Dorsolateral prefrontal cortex (tissue), 122 donors: ENCODE measurements at places on chromosomes 5 and 9.

DNA sequence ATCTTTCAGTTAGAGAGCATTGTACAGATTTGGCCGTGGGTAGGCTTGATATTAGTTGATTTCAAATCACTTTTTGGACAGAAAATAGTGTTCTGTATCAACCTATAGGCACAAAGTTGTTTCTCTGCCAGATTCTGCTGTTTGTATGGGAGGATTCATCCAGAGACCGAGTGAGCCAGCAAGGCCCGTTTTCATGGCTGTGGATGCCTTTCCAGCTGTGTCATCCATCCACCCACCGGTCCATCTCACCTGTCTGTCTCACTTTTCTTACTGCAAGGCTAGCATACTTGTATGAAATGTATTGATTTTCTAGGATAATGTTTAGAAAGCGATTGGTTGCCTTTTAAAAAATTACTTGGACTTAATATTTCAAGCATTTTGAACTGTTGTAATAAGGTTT is 34.4 kb downstream of the ICE1 start:
- DNase-seq: no peak

DNA sequence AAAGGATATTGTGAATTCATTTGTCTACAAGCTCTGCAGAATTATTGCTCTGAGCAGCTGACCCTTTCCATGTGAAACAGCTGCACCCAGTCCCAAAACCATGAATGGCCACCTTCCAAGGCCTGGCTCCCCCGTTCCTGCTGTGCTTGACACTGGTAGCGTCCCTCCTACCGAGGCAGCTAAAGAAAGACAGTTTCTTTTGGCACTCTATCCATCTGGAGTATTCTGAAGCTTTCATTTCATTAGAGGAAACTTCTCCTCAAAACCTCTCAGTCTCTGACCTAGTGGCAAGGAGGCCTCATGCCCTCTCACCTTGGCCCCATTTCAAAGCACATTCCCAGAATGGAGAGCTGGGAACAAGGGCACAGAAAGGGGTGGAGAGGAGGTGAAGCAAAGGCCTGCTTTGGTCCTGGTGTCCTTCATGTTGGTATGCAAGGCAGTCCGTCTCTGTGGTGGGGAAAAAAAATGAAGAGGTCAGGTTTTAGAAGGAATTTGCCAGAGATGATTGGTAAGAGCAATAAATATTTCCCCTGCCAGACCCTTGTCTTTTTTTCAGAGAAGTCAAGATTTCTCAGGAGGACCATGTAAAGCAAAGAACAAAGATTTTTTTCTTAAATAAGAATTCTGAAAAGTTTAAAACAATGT is 232.0 kb downstream of the RFK start:
- no peak for DNase-seq

GRCh38 chr5:164497311-164498064 is 992.1 kb downstream of the MAT2B start:
- no peak for DNase-seq

- DNase-seq: no peak
Observed at GRCh38 chr9:4844056-4844838, 51.5 kb downstream of the RCL1 start.

DNA sequence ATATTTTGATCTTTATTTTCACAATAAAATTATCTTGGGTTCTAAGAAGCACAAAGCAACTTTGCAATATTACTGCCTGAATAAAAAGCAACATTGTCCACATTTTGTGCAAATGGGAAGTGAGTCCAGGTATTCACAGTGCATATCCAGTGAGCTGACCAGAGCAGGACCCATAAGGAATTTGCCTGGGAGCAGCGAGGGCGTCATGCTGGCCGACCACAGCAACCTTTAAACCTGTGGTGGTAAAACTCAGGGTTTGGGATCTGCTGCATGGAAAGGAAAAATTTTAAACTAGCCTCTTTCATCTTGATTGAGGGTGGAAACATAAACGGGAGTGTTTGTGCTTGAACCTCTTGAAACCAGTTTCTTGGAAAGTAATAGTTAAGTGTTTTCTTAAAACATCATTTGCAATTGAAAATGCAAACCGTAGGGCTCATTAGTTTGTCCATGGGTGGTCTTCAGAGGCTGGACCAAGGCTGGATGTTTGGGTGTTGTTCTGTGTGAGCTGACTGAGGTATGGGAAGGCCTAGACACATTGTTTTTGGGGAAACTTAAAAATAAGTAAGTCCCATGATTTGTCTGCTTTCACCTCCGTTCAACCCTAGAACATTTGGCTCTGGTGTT is 85.0 kb upstream of the ANKH start:
- no peak for DNase-seq

DNA sequence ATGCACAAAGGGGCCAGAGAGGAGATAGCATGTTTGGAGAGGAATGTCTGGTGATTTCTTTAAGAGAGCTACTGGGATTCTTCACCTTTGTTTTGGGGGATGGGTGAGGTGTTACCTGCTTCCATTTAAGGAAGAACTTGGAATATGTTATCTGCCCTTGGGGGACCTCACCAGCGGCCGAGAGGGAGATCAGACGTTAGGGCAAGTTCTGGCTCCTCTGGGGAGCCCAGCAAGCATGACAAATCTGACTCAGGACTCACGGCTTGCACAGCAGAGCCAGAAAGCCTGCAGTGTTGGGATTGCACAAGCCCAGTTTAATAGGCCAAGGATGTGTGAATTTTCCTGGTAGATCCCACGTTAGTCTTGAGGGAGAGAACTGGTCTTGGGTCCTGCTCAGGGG is 40.3 kb downstream of the SLC28A3 start:
- no peak for DNase-seq

GRCh38 chr9:96555567-96556386 is 63.9 kb downstream of the CDC14B start:
- no peak for DNase-seq

- DNase-seq: no peak
Observed at GRCh38 chr5:111960476-111961215, 203.7 kb upstream of the NREP start.

DNA sequence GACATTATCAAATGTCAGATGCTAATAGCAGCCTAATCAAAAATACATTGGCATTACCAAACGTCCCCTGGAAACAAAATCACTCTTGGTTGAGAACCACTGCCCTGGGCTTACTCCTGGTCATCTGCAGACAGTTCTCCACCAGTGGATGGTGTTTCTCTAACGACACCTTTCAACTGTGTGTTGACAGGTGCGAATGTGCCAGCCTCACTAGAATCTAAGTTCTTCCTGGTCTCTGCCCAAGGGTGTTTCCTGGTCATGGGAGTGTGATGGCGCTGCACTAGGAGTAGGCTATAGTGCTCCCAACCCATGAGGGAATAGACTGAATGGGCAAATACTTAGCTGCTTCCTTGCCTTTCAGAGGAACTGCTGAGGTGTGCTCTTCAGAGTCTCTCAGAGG is 105.9 kb downstream of the MRPS27 start:
- no peak for DNase-seq

GRCh38 chr9:135889564-135890189 is 17.7 kb downstream of the CAMSAP1 start:
- DNase-seq: no peak

GRCh38 chr5:80990971-80991370 is 30.8 kb downstream of the RASGRF2 start:
- no peak for DNase-seq

DNA sequence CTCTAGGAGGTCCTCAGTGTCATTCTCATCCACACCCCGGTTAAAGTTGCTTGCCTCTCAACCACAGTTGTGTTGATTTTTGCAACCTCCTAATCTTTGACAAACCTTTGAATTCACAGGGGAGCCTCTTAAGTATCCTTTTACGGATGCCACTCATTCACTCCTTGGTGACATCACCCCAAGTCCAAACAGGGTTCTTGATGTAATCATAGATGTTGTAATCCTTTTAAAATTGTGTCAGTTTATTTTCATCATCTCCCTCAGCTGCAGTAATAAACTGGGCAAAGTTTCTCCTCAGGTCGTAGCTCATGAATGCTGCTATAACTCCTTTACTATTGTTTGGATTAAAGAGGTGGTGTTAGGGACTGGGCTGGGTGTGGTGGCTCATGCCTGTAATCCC is 637.2 kb upstream of the NUDT12 start:
- no peak for DNase-seq

- no peak for DNase-seq
Observed at GRCh38 chr5:150661086-150661485, at the start of gene MYOZ3. Gene MYOZ3, plus strand, starts transcription at chr5:150661251. Its CDS starts 1,691 bp downstream, at chr5:150662942.

- DNase-seq: no peak
Observed at GRCh38 chr5:172617817-172618216, 23.2 kb upstream of the NEURL1B start.

GRCh38 chr5:148829248-148829594 is 2.8 kb downstream of the ADRB2 start:
- DNase-seq: no peak

DNA sequence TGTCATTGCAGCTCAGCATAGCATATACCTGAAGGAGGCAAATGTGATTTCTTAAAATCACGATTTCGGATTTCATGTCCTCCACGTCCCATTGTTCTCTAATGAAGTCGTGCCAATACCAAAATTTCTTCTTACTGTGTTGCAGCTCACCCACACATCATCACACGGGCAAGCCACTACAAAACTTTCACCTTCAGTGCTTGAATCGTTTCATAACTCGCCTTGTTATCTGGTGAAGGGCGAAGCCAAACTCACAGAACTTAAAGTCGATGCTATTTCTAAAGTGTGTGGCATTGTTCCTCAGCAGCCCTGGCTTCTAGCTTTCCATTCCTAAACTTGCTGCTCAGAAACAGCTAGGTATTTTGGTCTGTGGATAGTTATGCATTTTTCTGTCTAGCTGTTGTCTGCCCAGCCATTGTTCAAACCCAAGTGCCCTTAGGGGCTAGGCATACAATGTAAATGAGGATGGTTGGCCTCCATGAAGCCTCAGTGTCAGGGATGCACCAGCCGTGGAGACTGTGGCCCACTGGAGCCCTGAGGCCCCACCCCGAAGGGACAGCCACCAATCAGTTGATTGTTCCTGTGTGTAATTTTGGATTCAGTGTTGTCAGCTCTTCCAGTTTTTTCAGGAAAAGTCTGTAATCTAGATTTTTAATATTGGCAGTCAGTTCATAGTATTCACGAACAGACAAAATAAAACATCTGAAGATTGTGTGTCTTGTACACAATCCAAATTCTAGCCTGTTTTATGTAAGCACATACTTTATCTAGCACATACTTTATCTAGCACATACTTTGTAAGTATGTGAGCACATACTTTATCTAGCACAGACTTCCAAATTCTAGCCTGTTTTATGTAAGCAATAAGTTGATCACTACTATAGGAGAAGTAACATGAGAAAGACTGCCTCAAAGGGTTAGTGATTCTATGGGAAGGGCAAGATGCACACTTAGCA is 112.8 kb downstream of the DAPK1 start:
- no peak for DNase-seq

- DNase-seq: no peak
Observed at GRCh38 chr9:6907772-6908381, 150.1 kb downstream of the KDM4C start.

DNA sequence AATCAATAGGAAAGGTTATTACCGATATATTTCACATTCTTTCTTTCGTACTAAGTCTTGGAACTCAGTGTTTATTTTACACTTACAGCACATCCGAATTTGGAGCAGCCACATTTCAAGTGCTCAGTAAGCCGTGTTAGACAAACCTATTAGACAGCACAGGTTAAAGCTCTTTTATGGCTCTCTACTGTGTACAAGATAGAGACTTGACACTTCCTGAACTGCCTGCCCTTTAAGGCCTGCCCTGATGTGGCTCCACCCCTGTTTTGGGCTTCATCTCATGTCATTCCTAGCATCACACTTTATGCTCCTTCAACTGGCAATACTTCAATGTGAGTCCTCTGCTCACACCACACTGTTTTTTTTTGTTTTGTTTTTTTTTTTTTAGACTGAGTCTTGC is 23.5 kb upstream of the SUSD1 start:
- no peak for DNase-seq

- no peak for DNase-seq
Observed at GRCh38 chr9:98271479-98271878, 16.0 kb upstream of the TBC1D2 start.

GRCh38 chr5:96816411-96816939 is 8.7 kb upstream of the ERAP1 start:
- DNase-seq: no peak

GRCh38 chr9:129785866-129786265 is 17.1 kb upstream of the TOR1B start:
- no peak for DNase-seq

DNA sequence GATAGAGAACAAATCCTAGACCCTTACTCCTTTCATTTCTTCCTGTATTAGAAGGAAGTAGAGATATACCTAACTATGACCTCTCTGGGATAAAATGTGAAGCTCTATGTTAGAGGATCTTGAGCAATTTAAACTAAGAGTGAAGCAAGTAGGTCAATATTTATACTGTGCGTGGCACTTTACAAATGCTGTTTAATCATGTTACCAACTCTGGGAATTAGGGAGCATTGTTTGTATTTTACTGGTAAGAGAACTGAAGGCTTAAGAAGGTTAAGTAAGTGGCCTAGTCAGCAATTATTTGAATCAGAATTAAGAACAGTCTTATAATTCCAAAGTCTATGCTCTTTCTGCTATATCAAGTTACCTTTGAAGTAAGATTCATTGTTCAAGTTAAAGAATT is 12.0 kb downstream of the TNC start:
- no peak for DNase-seq

DNA sequence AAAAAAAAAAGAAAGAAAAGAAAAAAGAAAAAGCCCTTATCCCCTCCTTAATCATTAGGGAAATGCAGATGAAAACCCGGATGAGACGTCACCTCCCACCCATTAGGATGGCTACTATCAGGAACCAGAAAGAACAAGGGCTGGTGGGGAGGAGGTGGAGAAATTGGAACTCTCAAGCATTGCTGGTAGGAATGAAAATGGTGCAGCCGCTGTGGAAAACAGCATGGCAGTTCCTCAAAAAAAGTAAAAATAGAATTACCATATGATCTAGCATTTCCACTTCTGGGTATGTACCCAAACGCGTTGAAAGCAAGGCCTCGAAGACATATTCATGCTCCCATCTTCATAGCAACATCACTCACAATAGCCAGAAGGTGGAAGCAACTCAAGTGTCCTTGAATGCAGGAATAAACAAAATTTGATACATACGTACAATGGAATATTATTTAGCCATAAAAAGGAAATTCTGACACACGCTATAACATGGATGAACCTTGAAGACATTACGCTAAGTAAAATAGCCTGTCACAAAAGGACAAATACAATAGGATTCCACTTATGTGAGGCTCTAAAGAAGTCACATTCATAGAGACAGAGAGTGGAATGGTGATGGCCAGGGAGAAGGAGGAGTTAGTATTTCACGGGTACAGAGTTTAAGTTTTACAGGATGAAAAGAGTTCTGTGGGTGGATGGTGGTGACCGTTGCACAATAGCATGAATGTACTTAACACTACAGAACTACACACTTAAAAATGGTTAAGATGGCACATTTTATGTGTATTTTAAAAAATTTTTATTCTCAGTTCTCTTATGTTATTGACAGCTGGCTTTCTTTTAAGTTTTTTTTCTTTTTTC is 166.8 kb upstream of the IER5L start:
- no peak for DNase-seq

GRCh38 chr5:55908804-55909203 is 57.6 kb downstream of the IL31RA start:
- DNase-seq: no peak
